G401 (cell line): ENCODE measurements at places on chromosomes 2 and 18. TPM values are rescaled to one million over a fixed set of nuclear protein-coding genes. Genes with fewer than 3 reads are reported as not detected.

- peak; percentile 87 for DNase-seq
Measured at GRCh38 chr2:154623819-154624218, 74.7 kb upstream of the KCNJ3 start.

Gene IGFBP2
- total RNA-seq, result 134 and 159 TPM in 2 replicates

- no peak for DNase-seq
Measured at GRCh38 chr2:213119061-213119809, 32.2 kb downstream of the IKZF2 start.

Gene CRYBA2
- total RNA-seq, result not detected in 2 replicates

- peak; percentile 35 for DNase-seq
Measured at GRCh38 chr2:152454960-152455359, 120.0 kb downstream of the FMNL2 start.

Gene MPP4
- 7.4 and 8.8 TPM in 2 replicates for total RNA-seq

DNA sequence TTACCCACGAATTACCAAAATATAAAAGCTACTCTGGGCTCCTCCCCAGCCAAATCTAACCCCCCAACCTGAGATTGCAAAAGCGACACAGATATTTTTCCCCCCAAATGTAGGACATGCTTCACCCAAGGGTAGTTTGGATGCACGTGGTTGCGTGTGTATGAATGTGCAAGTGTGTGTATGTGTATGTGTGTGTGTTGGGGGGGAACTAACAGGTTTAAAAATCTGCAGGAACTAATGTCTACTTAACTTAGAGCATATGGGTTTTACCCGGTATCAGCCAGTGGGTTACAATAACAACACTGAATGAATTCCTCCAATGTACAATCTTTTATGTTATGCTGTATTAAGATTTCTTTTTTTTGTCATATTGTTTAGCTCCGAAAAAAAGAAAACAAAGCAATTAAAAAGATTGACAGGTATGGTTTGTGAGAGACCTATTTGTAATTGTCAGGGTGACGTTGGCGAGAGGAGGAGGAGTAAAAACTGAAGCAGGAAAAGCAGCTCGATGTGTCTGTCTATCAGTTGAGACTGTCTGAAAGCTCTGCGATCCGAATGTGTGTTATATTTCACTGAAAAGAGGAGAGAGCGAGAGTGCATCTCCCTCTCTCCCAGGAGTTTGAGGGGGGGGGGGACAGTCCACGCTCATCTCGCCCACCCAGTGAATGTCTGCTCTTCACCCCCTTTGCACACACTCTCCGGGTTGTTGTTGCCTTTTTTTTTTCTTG is at the start of gene TSHZ1:
TSS of gene TSHZ1 (plus strand) at position 524 of the 728 bp plus-strand sequence. CDS start 1,080 bp downstream, outside the sequence.
- DNase-seq, result peak; percentile 94

- peak; percentile 33 for DNase-seq
Measured at GRCh38 chr18:12703664-12704063, 822 bp downstream of the PSMG2 start.

- DNase-seq, result no peak
Measured at GRCh38 chr2:107553046-107553445, 273.6 kb upstream of the RGPD4 start.

Gene CEBPZOS
- total RNA-seq, result 15.9 and 18.5 TPM in 2 replicates
